Lung microvascular endothelial cell (primary cell): ENCODE measurements at places on chromosomes 5 and 9.

- no peak for DNase-seq
These were observed 6.1 kb downstream of the SLCO4C1 start for GRCh38 chr5:102290004-102290403.

- DNase-seq, result no peak
These were observed 243.2 kb downstream of the ARHGAP26 start for GRCh38 chr5:143013176-143013891.

- no peak for DNase-seq
These were observed 26.1 kb upstream of the SLC28A3 start for GRCh38 chr9:84366683-84367082.

DNA sequence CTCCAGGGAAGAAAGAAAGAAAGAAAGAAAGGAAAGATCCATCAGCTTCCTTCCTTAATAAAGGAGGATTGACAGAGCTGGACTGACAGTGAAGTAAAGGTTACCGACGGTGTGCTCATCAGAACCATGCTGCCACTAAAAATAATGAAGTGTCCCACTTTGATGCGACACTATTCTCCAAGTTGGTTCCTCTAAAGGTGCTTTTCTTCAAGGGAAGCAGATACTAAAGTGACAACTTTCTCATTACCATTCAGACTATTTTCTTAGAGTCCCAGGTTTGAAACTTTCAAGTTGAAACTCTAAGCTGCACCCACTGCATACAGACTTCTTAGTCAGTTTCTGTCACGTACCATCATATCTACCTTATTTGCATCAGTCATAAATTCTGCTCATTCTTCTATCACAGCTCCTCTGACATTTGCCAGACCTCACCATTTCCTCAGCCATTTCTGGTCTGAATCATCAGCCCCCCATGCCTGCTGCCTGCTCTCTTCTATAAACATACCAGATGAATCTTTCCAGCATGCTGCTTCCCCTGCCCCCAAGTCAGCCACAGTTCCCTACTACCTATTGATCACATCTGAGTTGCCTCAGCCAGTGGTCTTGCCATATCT is 177.6 kb downstream of the DEPDC1B start:
- peak; percentile 74 for DNase-seq

- no peak for DNase-seq
These were observed 1.9 kb upstream of the MRPS2 start for GRCh38 chr9:135498381-135499126.

- DNase-seq, result peak; percentile 80
These were observed 91.5 kb upstream of the DNAH5 start for GRCh38 chr5:14035859-14036503.

- DNase-seq, result no peak
These were observed 373.0 kb downstream of the AGTPBP1 start for GRCh38 chr9:85368781-85369180.

GRCh38 chr5:120576588-120576987 is 112.5 kb downstream of the PRR16 start:
- no peak for DNase-seq

- DNase-seq, result no peak
These were observed 153.2 kb downstream of the EDIL3 start for GRCh38 chr5:84231433-84231832.

- DNase-seq, result no peak
These were observed 51.9 kb upstream of the SNAPC3 start for GRCh38 chr9:15370466-15371447.

GRCh38 chr9:37978983-37979382 is 75.1 kb upstream of the SLC25A51 start:
- DNase-seq, result no peak

GRCh38 chr9:124477648-124478285 is 27.5 kb downstream of the ADGRD2 start:
- no peak for DNase-seq

DNA sequence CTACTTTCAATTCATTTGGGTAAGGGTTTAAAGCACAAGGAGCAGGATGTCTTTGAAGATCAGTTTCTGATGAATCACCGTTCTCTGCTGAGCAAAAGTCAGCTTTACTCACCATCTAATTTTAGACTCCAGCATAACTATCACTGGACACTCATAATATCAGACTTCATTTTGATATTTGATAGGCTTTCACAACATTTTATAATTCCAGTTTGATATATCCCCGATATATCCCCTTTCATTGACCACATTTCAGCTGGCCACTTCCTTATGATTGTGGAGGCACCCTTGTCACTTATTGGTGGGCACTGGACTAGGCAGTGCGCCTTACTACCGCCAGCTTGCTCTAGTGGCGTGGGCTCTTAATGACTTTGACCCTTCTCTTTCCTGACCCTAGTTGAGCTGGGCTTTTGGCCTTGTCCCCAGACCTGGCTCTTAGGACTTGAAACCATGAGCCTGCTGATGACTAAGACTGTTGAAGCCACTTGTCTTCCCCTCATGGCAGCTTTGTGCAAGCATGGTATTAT is 46.8 kb downstream of the CYSTM1 start:
- peak; percentile 82 for DNase-seq

GRCh38 chr9:136151214-136151804 is 32.6 kb upstream of the TMEM250 start:
- no peak for DNase-seq

- DNase-seq, result no peak
These were observed 342.5 kb downstream of the SPATA31D1 start for GRCh38 chr9:82331079-82331478.

DNA sequence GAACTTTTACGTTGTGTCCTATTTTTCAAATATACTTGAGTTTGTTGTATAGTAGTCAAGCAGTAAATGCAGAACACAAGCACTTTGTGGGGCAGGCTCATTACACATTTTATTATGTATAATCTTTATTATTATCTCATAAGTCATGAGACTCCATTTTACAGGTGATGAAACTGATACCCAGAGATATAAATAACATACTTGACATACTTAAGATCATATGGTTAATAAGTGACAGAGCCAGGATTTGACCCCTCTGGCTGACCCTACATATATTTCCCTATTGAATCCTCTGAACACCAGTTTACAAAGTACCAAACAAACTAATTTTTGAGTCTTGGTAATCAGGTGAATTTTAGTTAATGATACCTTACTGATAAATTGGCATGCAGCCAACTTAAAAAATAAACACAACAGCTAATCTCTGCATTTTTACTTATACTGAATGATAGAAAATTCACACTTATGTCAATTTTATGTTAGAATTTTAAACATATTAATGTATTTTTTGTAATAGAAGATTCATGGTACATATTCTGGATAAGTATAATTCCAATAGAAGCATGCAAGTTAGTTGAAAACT is 305.0 kb upstream of the MEF2C start:
- no peak for DNase-seq

- DNase-seq, result no peak
These were observed 177.9 kb downstream of the MELK start for GRCh38 chr9:36750630-36751029.

DNA sequence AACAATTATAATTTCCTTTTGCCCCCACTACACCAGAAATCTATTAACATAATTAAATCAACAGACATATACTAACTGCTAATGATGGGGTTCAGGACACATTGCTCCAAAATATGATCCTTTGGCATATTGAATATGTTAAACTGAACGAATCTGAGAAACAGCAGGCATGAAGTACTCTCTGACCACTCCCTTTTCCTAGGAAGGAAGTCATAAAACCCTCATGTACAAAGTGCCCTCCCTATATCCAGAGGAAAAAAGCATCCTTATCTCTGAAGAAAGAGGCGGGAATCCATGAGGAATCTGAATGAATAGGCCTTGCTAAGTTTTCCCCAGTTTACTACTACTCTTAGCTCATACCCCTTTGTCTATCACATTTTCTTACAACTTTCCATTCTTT is 67.9 kb downstream of the ADAMTS6 start:
- DNase-seq, result no peak

GRCh38 chr5:15285901-15286583 is 213.9 kb upstream of the FBXL7 start:
- peak; percentile 69 for DNase-seq

- DNase-seq, result peak; percentile 24
These were observed 7.0 kb upstream of the UGT3A2 start for GRCh38 chr5:36073595-36074216.

DNA sequence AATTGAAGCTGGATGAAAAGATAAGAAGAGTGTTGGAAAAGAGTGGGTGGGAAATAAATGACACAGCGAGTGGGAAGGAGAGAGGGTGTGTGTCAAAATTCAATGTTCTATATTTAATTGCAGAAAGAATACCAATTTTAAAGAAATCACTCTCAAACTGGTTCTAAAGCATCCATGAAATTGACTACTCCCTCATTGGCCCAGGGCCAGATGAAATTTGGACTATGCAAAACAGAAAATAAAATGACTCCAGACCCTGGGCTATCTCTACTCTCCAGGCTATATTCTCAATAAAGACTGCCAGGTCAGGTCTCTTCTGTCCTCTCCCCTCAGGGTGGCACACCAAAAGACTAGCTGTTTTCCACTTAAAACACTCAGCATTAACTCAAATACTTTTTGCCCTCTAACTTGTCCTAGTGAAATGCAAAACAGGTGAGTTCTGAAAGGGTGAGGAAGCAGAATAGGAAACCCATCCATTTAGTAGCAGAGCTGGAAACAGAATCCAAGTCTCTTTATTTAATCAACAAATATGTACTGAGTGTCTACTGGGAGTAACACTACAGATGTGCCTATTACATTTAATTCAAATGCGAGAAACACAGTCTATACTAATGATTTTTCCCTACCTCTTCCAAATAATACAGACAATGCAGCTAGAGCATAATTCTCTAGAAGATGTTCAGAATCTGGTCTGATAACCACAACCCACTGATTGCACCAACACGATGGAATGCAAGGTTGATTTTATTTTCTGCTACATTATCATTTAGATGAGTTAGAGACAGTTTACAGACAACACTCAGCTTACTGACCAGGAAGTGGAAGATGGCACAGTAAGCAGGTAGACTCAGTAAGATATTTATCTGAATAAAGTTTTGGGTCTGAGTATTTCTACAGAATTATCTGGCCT is 42.1 kb downstream of the EFCAB9 start:
- no peak for DNase-seq

- DNase-seq, result no peak
These were observed 76.4 kb downstream of the NTNG2 start for GRCh38 chr9:132238026-132238972.

DNA sequence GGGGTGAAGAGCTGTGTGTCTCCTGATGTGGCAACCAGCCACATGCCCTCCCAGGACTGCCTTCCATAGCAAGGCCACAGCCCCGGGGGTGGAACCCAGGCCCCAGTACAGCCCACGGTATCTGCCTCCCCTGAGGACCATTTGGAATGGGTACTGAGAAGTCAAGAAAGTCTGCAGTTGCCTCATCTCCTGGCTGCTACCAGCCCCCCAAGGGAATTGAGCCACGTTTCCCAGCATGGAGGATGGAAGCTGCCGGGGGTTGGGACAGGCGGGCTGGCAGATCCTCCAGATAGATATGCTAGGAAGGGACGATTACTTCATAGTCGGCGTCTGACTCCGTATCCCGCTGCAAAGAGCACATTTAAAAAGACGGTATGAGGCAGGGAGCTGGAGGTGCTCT is 5.5 kb upstream of the DMRT2 start:
- no peak for DNase-seq
